Skin of body (tissue), 3 donors: ENCODE measurements at places on chromosomes 16 and 17. TPM values are rescaled to one million over a fixed set of nuclear protein-coding genes. Genes with fewer than 3 reads are reported as not detected.

DNA sequence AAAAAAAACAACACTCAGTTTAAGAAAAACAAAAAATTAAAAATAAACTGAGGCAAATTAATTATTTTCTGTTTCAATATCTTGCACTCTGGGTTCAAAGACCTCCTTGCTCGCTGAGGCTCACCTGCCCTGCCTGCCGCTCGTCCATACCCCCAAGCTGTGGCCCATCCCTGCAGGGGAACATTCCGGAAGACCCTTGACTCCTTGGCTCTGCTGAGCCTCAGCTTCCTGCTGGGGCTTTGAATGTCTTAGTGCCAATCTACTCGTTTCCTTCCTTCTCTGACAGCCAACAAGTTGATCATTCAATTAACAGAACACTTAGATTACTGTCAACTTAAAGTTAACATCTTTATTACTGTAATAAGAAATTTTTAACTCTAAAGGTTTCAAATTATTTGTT is 24.3 kb downstream of the G6PC1 start:
- DNase-seq: no peak

- no peak for DNase-seq
These were observed 26.6 kb upstream of the SLC13A2 start for GRCh38 chr17:28446716-28447395.

GRCh38 chr17:3007651-3008121 is 55.7 kb downstream of the OR1D5 start:
- no peak for DNase-seq

GRCh38 chr17:2383628-2384167 is 17.2 kb downstream of the MNT start:
- no peak for DNase-seq

- no peak for DNase-seq
These were observed 14.3 kb downstream of the ABCA3 start for GRCh38 chr16:2326191-2326590.

CES1 gene
- 2.9 TPM for total RNA-seq

MPP2 gene
- 3.0 TPM for total RNA-seq
